NCI-H1417 (cell line): ENCODE measurements at places on chromosomes 3 and 15.

GRCh38 chr15:92880796-92881195, 19.3 kb upstream of the CHD2 start:
- no peak for DNase-seq

DNA sequence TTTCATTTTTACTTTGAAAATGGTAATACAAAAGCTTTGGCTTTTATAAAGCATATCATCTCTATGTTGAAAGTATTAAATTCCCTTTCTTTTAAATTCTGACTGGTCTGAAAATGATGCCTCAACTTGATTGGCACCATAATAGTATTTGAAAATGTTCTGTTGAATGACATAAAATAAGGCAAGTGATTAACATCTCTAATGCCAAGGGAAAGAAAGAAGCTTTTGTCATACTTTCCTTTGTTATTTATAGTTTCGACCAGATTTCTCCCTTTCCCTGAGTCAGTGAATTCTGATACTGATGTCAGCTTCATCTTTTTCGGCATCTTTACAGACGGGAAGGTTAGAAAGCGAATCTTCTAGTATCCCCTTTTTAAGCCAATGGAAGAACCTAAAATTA, 3.4 kb upstream of the AP4E1 start:
- DNase-seq, result no peak

DNA sequence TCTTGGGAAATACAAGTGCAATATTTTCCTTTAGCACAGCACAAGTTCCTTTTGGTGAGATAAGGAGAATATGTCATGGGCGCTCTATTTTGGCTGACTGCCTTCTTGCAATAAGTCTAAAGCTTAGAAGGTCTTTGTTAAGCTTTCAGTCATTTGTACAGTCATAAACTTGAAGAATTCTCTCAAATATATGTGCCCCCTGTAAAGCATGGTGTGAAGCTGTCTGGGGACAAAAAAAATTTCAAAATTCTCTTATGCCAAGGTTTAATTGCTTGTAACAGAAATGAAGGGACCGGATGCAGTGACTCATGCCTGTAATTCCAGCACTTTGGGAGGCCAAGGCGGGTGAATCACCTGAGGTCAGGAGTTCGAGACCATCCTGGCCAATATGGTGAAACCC, 21.7 kb upstream of the ARID3B start:
- no peak for DNase-seq

DNA sequence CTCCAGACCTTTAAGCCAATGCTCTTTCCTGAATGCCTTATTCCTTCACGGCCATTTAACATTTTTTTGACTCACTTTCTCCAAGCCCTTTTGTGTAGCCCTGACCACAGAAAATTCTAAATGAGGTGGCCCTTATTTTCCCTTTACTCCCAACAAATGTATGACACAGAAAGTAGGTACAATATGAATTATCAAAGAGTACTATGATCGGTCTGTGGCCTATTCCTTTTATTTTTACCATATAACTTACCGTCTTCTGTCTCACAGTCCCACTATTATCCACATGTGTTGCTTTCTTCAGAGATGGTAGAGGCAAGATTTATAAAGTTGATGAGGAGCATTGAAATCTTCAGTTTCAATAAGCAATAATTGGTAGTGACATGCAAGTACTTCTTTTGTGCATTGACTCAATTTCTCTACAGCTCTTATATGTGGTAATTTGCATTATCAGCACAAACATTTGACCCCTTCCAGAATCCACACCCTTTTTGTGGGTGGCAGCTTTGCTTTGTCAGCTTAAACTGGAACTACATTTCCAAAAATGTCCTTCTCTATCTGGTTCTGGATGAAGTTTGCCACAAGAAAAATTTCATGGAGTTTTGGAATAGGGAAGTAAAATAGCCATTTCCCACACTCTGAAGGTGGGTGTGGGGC, 143.8 kb upstream of the GADL1 start:
- DNase-seq, result no peak

GRCh38 chr3:156834962-156835535, 8.9 kb downstream of the LEKR1 start:
- DNase-seq, result no peak

DNA sequence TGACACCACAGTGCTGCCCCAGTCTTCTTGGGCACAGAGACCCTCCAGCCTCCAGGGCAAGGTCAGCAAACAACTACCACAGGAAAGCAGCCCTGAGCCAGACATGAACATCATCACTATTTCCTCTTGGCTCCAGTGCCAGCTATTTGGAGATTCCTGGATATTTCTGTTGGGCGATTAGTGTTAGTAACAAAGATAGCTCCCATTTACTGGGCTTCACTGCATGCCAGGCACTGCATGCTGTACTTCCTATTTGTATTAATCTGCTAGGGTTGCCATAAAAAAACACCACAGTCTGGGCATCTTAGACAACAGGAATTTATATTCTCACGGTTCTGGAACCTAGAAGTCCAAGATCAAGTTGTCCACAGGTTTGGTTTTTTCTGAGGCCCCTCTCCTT, 255.1 kb upstream of the STT3B start:
- no peak for DNase-seq

DNA sequence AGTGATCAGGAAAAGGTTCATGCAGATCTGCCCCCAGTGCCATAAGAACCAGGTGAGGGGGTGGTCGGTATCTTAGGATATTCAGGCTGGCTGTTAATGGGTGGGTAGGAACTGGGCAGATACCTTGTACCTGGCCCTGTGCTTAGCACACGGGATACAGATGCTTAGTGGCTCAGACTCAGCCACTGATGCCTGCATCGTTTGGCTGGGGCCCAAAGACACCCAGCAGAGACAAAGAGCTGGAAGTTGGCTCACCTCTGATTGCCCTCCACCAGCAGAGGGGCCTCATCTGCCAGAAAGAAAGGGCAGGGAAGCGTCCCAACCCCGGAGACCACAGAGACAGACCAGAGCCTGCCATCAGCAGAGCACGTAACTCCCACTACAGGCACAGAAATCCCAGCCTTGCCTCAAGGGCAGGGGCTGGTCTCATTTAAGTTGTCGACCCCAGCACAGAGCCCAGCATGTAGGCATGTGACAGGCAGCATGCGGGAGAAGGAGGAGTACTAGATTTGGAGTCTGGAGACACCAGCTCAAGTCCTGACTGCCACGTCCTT, 64.1 kb upstream of the SLC6A1 start:
- DNase-seq, result no peak

DNA sequence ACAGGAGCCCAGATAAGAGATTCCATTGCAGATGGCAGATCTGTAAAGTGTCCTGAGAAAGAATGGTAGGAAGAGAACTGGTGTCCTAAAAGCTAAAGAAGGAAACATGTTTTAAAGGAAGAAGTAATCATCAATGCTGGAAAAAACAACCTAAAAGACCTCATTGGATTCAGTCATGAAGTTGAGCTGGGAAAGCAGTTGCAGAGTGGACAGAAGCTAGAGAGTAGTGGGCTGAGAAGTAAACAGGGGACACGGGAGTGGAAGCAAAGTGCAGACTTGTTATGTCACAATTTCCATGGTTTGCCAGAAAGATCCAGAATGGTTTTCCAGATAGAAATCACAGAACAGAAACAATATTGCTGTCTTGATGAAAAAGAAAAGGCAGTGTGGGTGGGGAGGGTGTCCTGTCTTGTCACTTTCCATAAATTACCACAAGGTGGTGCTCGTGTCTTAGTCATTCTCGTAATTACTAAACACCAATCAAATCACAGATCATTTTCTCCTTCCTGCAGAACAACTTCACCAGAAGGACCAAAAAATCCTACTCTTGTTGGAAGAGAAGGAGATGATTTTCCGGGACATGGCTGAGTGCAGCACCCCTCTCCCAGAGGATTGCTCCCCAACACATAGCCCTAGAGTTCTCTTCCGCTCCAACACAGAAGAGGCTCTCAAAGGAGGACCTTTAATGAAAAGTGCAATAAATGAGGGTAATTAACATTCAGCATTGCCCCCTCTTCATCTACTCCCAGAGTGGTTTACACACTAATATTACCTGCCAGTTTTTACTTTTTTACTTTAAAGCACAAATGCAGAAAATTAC, 64.5 kb downstream of the KLHL25 start:
- peak; percentile 86 for DNase-seq

- DNase-seq, result no peak
Observed at GRCh38 chr3:54476891-54477290, 354.5 kb downstream of the CACNA2D3 start.

DNA sequence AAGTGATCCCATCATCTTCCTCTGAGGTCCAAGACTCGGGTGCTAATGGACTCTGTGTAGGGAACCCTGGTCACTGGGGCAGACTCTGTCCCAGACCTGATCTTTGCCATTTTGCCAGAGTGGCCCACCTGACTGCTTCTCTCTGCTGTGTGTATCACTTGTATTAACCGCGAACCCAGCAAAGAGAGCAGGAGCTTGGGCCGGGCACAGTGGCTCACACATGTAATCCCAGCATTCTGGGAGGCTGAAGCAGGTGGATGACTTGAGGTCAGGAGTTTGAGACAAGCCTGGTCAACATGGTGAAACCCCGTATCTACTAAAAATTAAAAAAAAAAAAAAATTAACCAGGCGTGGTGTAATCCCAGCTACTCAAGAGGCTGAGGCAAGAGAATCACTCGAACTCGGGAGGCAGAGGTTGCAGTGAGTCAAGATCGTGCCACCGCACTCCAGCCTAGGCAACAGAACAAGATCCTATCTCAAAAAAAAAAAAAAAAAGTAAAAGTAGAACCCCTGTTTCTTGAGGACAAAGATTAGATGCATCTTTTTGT, 32.9 kb upstream of the CYP11A1 start:
- DNase-seq, result no peak

DNA sequence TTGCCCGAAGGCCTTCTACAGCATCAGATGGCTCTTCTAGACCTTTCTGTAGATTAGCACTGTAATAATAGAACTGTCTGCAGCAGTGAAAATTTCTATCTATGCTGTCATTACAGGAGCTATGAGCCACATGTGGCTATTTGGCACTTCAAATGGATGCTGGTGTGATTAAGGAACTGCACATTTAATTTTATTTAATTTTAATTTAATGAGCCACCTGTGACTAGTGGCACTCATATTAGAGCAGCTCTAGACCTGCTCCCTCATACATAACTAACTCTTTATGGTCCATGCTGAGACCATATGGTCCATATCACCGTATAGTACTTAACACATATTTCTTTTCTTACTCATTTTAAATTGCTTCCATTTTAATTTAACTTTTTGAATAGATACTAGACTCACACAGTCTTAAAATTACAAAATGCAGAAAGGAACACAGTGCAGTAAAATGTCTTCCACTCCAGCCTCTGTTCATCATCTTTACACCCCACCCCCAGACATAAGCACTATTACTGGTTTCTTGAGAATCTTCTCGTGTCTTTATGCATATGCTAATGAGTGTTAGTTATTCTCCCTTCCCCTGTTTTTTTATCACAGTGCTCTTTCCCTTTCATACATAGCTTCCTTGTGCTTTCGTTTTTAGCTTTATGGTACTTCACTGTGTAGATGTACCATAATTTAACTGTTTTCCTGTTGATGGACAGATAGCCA, 9.6 kb downstream of the LSM3 start:
- no peak for DNase-seq

- no peak for DNase-seq
Observed at GRCh38 chr3:52246728-52247408, 1.3 kb downstream of the PPM1M start.

DNA sequence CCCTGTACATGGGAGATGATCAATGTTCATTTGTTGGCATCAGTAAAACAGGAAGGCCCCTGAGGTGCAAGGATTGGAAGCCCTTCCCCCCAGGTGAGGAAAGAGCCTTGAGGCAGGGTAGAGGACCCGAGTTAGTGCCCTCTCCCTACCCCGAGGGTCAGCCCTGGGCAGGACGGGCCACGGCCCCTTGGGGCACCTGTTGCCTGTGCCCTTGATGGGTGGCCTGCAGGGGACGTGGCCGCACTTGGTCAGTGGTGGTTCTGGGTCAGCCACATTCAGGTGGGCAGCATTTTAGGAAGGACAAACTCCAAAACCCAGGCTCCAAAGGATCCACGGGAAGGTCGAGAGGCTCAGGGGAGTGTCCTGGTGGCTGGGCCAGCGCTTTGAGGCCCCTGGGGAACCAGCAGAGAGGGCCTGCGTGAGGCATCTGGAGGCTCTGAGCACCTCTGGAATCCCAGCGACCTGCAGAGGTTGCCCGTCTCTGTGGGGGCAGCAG, 15.8 kb upstream of the RPUSD3 start:
- no peak for DNase-seq

- DNase-seq, result no peak
Observed at GRCh38 chr3:101867511-101867910, 18.2 kb downstream of the NFKBIZ start.

- peak; percentile 22 for DNase-seq
Observed at GRCh38 chr3:108590460-108590859, 938 bp downstream of the DZIP3 start.

DNA sequence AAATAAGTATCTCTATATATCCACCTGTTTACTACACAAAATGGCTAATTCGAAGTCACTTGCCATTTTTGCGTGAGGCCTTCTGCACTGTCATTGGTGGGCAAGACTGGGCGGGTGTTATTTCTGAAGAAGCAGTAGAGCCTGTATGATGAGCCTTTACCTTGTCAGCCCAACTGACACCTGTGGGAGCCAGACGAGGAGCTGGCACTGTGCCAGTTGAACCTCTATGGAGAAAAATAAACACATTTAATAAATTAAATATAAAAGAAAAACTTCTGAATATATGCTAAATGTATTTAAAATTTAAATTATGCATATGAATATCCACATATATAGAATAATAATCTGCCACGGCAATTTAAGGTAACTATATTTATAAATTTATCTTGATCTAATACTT, 109.9 kb downstream of the SCAPER start:
- DNase-seq, result peak; percentile 12

- DNase-seq, result no peak
Observed at GRCh38 chr15:69852482-69852881, 245.2 kb downstream of the TLE3 start.

DNA sequence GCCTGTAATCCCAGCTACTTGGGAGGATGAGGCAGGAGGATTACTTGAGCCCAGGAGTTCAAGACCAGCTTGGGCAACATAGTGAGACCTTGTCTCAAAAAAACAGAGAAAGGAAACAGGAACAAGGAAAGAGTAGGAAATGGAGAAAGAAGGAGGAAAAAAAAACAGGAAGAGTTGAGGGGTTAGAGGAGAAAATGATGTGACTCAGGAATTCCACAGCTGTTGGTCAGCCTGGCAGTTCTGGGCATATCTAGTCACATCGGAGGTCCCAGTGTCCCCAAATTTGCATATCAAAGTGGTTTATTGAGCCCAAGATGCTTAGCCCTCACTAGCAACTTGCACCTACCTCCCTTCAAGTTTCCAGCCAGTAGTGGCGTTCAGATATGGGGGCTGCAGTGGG, 18.8 kb upstream of the JMJD7 start:
- no peak for DNase-seq

- DNase-seq, result no peak
Observed at GRCh38 chr15:67133738-67134066, 68.3 kb downstream of the SMAD3 start.

- DNase-seq, result peak; percentile 50
Observed at GRCh38 chr3:61371123-61371522, 119.9 kb upstream of the FHIT start.

- DNase-seq, result no peak
Observed at GRCh38 chr15:28947221-28947674, 61.5 kb downstream of the APBA2 start.

- no peak for DNase-seq
Observed at GRCh38 chr3:193914602-193915001, 221.3 kb upstream of the HES1 start.
